Stimulated activated CD8-positive, alpha-beta memory T cell treated with anti-CD3 and anti-CD28 coated beads, Interleukin-7, amount 100 ng/mL, for 4 hours (primary cell): ENCODE measurements at places on chromosomes 1 and 21.
A peak's percentile ranks its signal among the peaks of the same experiment; 100 is the strongest.

- DNase-seq, result no peak
These were observed 55.4 kb downstream of the CAMK2N1 start for GRCh38 chr1:20430355-20431175.

DNA sequence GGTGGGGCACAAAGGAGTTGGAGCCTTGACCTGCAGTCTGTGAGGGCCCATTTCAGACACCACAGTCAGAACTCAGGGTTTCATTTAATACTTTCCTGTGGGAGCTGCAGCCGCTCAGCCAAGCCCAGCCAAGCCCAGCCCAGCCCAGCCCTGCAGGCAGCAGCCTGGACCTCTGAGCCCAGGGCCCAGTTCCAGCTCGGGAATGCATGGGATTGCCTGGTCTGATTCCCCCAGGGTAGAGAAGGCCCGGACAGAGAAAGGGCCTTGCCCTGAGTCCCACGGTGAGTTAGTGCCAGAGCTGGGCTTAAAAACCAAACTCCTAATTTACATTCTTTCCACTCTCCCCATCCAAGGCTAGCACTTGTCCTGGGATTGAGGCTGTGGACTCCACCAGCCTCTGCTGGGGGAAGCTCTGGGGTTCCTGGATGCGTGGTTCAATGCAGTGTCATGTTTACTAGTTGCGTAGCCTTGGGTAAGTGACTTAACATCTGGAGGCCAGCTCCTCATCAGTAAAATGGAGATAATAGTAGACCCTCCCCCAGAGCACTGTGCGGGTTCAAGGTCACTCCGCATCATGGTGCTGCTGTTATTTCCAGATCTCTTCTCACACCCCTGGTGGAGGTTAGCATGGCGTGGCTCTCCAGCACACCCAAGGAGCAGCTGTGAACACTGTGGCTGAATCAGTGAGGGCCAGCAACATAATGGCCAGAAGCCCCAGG is 29.2 kb upstream of the PKP1 start:
- DNase-seq, result no peak

GRCh38 chr1:171655746-171656116 is 3.2 kb upstream of the MYOC start:
- no peak for DNase-seq

- DNase-seq, result peak; percentile 14
These were observed 23.1 kb upstream of the ERI3 start for GRCh38 chr1:44377925-44378784.

- DNase-seq, result no peak
These were observed 19.9 kb upstream of the PRELP start for GRCh38 chr1:203455706-203456105.

GRCh38 chr21:45982758-45983648 is 1.4 kb downstream of the COL6A1 start:
- DNase-seq, result no peak

GRCh38 chr1:23215751-23216449 is 1.4 kb downstream of the HTR1D start:
- DNase-seq, result no peak

DNA sequence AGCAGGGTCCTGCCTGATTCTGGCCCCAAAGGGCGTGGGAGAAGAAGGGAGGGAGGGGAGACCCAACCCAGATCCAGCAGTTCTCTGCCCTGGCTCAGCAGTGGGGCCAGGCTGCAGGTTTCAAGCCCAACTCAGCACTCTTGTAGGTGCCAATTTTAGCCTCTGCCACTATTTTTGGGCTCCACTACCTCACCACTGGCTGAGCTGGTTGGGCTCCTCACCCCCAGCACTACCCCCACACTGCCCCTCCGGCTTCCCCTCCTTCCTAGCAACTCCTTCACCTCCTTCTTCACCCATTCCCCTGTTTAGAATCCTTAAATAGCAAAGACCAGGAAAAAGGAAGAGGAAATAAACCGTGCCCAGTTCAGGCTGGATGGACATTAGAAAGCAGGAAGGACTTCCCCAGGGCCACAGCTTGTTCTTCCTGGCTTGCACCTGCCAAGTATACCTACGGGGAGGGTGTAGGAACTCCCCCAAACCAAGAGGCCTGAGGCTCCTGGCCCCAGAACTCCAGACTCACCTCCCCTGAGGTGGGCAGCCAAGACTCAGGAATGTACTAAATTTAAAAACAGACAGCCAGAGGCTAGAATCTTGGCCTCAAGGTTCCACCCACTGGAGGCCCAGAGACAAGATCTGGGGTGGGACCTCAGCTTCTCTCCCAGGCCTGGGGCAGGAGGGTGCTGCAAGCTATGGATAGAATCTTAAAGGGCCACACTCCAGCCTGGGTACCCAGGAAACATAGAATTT is 1.4 kb upstream of the ARHGEF2 start:
- no peak for DNase-seq

- DNase-seq, result no peak
These were observed 116.4 kb upstream of the HOOK1 start for GRCh38 chr1:59698386-59698785.

GRCh38 chr1:61403679-61404596 is 321.0 kb downstream of the TM2D1 start:
- DNase-seq, result no peak

- DNase-seq, result no peak
These were observed 396.5 kb downstream of the RRAGC start for GRCh38 chr1:38463074-38463473.

DNA sequence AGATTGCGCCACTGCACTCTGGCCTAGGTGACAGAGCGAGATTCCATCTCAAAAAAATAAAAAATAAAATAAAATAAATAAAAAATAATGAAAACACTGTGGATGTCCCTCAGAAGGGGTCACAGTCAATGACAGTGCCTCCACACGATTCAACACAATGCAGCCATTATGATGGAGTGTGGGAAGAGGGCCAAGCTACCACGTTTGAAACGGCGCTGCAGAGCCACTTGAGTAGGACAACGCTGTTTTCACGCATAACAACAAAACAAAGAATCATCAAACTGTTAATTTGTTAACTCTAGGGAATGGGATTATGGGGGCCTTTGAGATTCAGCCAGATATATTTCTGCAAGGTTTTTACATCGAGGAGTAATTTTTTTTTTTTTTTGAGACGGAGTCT is 36.5 kb downstream of the NKAIN1 start:
- no peak for DNase-seq

DNA sequence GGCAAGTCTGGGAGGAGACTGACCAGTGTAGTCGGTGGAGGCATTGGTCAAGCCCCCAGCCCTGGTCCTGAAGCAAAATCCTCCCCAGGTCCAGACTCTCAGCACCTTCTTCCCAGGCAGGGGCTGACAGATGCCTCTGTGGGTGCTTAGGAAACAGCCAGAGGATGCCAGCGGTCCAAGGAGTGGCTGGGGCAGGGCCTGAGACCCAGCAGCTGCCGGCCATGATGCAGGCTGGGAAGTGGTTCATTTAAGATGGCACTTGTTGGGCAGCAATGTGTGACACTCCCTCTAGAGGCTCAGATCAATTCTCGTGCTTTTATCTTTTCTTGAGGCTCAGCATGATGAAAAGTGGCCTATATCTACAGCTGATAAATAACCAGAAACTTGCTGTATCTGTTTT is 165.0 kb upstream of the VAMP3 start:
- no peak for DNase-seq

DNA sequence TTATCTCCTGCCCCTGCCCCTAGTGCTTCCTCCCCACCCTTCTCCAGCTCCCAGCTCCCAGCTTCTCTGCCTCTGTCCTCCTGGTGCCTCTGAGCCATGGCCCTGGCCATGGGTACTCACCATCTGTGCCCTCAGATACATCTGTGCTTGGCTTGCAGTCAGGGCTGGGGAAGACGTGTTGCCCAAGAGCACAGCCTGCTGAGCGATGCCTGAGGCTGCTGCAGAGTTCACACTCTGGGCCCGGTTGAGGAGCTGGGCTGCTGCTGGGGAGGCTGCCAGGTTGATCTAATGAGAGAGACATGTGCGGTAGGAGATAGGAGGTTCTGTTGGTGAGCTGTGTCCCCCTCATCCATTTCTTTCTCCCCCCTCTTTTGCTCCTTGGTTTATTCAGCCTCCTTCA is 49.4 kb upstream of the A3GALT2 start:
- DNase-seq, result no peak

DNA sequence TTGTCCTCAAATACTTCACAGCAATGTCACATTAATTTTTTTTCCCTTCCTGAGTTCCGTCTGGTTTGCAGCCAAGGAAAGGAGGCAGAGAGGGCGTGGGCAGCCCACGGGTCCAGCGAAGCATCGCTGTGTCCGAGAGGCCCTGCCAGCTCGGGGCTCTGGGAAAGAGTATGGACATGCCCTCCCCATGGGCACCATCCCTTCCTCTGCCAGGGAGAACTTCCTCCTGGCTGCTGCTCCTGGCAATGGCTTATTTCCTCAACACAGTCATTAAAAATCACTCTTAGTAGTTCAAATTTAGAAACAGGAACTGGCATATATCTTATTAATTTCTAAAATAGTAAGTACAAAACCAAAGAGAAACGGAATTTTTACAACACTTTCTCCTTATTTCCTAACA is 115.4 kb downstream of the RIPK4 start:
- DNase-seq, result no peak

GRCh38 chr1:3525551-3526482 is 71.4 kb downstream of the ARHGEF16 start:
- DNase-seq, result no peak

- peak; percentile 33 for DNase-seq
These were observed 546 bp downstream of the ELOVL1 start for GRCh38 chr1:43367026-43367903.

- DNase-seq, result no peak
These were observed 140.5 kb downstream of the LIPI start for GRCh38 chr21:14070049-14070893.

DNA sequence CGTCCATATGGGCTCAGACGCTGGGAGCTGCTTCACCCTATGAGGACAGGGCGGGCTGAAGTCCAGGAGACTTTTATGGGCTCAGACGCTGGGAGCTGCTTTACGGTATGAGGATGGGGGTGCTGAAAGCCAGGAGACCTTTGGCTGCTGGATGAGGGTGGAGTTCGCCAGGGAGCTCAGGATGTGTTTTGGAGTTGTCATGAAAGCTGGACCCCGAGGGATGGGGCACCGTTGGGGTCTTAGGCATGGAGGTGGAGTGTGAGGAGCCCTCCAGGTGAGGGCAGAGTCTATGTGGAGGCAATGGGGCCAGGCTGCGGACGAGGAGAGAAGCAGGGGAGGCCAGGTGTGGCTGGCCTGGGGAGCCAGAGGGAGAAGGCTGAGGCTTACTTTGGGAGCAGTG is 27.5 kb downstream of the TRPM2 start:
- DNase-seq, result no peak

DNA sequence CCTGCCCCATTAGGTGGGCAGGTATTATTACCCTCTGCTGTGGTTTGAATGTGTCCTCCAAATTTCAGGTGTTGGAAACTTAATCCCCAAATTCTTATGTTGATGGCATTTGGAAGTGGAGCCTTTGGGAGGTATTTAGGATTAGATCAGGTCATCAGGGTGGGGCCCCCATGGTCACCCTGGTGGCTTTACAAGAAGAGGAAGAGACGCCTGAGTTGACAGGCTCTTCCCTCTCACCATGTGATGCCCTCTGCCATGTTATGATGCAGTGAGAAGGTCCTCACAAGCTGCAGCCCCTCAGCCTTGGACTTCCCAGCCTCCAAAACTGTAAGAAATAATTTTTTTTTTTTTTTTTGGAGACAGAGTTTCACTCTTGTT is 8.8 kb upstream of the THEMIS2 start:
- DNase-seq, result no peak

- peak; percentile 29 for DNase-seq
These were observed 85.0 kb downstream of the NKAIN1 start for GRCh38 chr1:31154632-31155215.

GRCh38 chr1:109777436-109777835 is 13.7 kb upstream of the EPS8L3 start:
- DNase-seq, result no peak

DNA sequence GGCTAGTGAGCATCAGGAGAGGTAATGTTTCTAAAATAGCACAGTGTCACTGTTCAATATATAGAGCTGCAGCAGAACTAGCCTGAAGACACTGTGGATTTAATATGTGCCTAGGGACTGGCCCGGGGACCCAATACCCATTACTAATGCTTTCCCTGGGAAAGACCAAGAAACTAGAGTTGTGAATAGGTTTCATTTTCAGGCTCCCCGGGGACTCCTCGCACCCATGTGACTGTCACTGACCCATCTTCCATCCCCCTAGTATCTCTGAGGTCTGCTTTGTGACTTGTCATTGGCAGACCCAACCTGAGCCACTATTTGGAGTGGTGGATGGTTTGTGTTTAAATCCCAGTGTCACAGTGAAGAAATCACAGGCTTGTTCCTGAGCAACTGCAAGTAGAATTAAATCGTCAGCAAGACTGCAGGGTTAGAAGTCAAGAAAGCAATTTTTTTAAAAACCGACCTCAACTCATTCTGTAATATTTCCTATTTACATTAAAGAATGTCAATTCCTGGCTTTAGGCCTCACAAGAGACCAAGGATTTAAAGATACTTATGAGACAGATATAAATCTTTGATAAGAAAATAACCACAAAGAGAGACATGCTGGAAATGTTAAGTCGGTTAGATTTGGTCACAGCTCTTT is 130.0 kb upstream of the TNR start:
- DNase-seq, result no peak

DNA sequence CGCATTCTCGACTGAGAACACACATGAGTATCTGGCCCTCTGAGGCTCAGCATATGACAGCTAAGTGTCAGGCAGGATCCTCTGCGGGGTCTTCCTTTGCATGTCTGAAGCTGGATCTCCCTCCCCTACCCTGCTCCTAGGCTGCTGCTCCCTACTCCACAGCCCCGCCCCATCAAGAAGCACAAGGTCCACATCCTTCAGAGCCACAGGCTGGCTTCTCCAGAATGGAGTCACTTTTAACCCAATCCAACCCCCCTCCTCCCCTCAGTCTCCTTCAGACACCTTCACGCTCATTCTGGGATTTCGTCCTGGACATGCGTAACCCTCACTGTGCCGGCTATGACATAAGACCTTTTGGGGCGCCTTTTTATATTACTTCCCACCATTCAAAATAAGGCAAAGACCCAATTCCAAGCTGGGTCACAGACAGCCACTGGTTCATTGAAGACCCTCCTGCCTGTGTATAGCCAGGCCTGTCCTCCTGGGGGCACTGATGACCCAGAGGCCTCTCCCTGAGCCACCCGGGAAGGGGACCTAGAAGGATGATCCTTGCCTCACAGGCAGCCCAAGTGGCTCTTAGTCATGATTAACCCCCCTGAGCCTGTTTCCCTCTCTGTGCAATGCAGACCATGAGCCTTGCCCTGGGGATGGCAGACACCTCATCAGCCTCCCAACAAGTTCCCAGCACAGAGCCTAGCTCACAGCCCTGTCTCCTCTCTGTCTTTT is 4.7 kb downstream of the ADGRB2 start:
- DNase-seq, result no peak

GRCh38 chr1:242224461-242224860 is 225.6 kb upstream of the MAP1LC3C start:
- DNase-seq, result no peak

- no peak for DNase-seq
These were observed 7.8 kb downstream of the PSMB2 start for GRCh38 chr1:35633547-35633946.

DNA sequence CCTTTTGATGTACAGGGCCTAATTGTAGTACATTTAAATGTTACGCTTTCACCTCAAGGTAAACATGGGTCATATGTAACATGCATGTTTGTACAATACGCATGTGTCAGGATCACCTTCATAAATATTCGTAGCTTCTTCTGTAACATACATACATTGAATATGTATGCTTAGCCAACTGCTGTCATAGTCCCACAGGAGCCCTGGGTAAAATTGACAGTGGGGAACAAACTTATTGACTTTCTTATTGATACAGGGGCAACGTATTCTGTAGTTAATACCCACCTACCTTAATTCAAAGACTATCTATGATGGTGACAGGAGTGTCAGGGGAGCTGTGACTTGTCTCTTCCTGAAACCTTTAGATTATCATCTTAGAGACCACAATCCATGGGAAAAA is 3.7 kb upstream of the REN start:
- no peak for DNase-seq

- peak; percentile 22 for DNase-seq
These were observed 17.2 kb downstream of the SYT2 start for GRCh38 chr1:202692959-202693555.
